Naive thymus-derived CD4-positive, alpha-beta T cell (primary cell): ENCODE measurements at places on chromosomes 4 and X. TPM values are rescaled to one million over a fixed set of nuclear protein-coding genes. Genes with fewer than 3 reads are reported as not detected.

- no peak for DNase-seq
- no peaks in the 10 kb centered on the region for H3K4me1 ChIP-seq
- no peaks in the 10 kb centered on the region for H3K36me3 ChIP-seq
- H3K4me3 ChIP-seq, result no peak overlapping the region
Measured at GRCh38 chr4:125985856-125986255, 671.1 kb downstream of the FAT4 start.

DUX4 gene
- not detected for polyA plus RNA-seq

PAGE4 gene
- not detected for polyA plus RNA-seq

NXF2B gene
- polyA plus RNA-seq, result not detected

DNA sequence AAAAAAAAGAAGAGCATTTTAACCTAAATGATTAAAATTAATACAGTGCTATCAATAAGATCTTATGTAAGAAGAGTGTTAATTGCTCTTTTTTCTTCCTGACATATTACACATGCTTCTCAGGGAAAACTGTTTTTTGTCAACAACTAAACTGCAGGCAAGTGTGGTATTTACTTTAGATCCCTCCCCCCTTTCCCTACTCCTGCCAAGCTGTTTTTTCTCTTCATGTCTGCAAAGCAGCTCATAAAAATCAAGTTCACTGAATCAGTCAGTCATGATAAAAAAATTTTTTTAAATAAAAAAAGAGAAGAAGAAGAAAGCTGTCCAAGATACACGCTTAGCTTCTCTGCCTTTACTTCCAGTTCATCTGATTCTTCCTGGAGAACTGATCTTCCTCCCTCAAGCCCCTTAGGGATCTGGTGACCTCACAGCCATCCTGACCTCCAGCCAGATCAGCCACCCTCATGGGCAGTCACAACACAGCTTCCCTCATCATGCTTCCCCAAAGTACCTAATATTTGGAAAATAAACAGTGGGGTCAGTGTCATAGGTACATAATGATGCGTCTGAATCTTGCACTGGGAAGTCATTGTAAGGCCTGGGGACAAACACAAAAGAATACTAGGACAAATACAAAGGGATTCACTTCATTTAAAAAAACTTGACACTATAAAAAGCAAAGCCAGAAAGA is 87.0 kb downstream of the ZNF827 start:
- H3K27me3 ChIP-seq, result no peaks in the 10 kb centered on the region
- H3K27ac ChIP-seq, result no peak overlapping the region
- H3K4me3 ChIP-seq, result no peak overlapping the region

DNA sequence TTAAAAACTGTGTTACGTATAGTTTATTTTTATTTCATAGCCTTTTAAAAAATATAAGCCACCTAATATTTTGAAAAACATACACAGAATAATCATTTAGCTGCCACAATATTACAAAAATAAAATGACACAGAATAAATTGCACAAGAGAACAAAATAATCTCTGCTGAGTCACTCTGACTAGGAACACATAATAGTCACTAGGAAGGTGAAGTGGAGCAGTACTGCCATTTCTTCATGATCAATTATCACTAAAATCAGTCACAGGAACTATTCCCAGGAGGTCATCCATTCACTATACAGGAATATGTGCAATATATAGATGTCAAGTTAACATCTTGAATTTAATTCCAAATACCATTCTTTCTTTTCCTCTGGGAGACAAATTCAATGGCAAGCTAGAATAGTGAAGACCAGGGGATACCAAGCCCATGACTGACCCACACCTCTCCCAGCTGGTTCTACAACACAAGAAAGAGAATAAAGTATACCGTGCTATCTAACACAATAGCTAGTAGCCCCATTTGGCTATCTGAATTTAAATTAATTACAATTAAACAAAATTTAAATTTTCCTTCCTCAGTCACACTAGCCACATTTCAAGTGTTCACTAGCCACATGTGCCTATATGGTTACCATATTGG is 5.9 kb downstream of the SMIM43 start:
- peaks cover 4% of the 10 kb centered on the region for H3K27me3 ChIP-seq
- no peaks in the 10 kb centered on the region for H3K36me3 ChIP-seq
- DNase-seq, result no peak
- H3K27ac ChIP-seq, result no peak overlapping the region
- no peak overlapping the region for H3K4me3 ChIP-seq

GIMD1 gene
- polyA plus RNA-seq, result not detected

DNA sequence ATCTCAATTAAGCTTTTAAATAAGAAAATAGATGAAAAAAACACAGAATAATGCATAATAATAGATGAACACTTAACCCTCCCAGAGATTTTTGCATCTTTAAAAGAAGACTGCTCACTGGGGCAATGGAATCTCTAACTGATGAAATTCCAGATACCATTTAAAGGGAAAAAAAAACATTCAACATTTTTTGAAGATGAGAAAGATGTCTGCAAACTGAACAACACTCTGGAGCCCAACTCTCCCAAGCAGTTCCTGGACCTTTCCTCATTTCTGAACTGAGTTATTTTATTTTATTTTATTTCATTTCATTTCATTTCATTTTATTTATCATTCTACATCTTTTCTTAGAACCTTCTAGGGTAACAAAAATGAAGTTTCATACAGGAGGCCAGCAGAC is 90.7 kb downstream of the CORIN start:
- H3K4me1 ChIP-seq, result no peaks in the 10 kb centered on the region
- no peaks in the 10 kb centered on the region for H3K36me3 ChIP-seq
- no peak overlapping the region for H3K27ac ChIP-seq
- H3K4me3 ChIP-seq, result no peak overlapping the region

UGT2B10 gene
- not detected for polyA plus RNA-seq

SPATA4 gene
- not detected for polyA plus RNA-seq

ZFP42 gene
- not detected for polyA plus RNA-seq

- H3K27ac ChIP-seq, result no peak overlapping the region
- H3K36me3 ChIP-seq, result no peaks in the 10 kb centered on the region
- no peak for DNase-seq
- H3K27me3 ChIP-seq, result no peaks in the 10 kb centered on the region
- no peak overlapping the region for H3K4me3 ChIP-seq
- H3K4me1 ChIP-seq, result no peaks in the 10 kb centered on the region
Measured at GRCh38 chr4:165464376-165464775, 85.6 kb downstream of the CPE start.

GRCh38 chrX:105647749-105648148 is 174.6 kb upstream of the NRK start:
- no peaks in the 10 kb centered on the region for H3K36me3 ChIP-seq

CXCL5 gene
- not detected for polyA plus RNA-seq

- no peaks in the 10 kb centered on the region for H3K4me1 ChIP-seq
- no peaks in the 10 kb centered on the region for H3K27me3 ChIP-seq
- DNase-seq, result no peak
- H3K27ac ChIP-seq, result no peak overlapping the region
Measured at GRCh38 chr4:107792711-107793110, 32.0 kb upstream of the SGMS2 start.

IL2RG gene
- 1,015 TPM for polyA plus RNA-seq

RHOXF1 gene
- not detected for polyA plus RNA-seq

AMBN gene
- not detected for polyA plus RNA-seq

GRCh38 chr4:184143770-184144564 is 73.7 kb downstream of the ENPP6 start:
- no peaks in the 10 kb centered on the region for H3K27me3 ChIP-seq
- no peaks in the 10 kb centered on the region for H3K4me1 ChIP-seq
- DNase-seq, result no peak
- no peak overlapping the region for H3K27ac ChIP-seq
- no peaks in the 10 kb centered on the region for H3K36me3 ChIP-seq

ODAM gene
- not detected for polyA plus RNA-seq

DNA sequence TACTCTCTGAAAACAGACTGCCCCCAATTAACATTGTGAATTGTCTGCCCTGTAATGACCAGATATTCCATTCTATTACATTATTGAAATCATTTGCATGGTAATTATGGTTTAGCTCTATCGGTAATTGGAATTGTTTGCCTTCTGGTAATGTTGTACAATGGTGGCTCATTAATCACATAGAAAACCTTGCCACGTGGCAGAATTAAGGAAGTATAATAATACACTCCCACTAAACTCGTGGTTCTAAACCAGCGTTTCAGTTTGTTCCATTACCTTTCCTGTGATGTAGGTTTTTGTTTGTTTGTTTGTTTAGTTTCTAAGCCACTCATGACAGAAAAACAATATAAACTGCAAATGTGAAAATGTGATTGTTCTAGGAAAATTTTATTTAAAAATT is 45.1 kb upstream of the TAPT1 start:
- H3K4me1 ChIP-seq, result no peaks in the 10 kb centered on the region
- H3K36me3 ChIP-seq, result no peaks in the 10 kb centered on the region
- no peak for DNase-seq
- H3K4me3 ChIP-seq, result no peak overlapping the region
- H3K27me3 ChIP-seq, result no peaks in the 10 kb centered on the region

GRCh38 chr4:112370466-112370865 is 73.3 kb downstream of the ALPK1 start:
- H3K4me1 ChIP-seq, result no peaks in the 10 kb centered on the region
- H3K27ac ChIP-seq, result no peak overlapping the region
- no peak overlapping the region for H3K4me3 ChIP-seq
- no peaks in the 10 kb centered on the region for H3K27me3 ChIP-seq

RBM46 gene
- not detected for polyA plus RNA-seq

GAGE12H gene
- polyA plus RNA-seq, result not detected

DNA sequence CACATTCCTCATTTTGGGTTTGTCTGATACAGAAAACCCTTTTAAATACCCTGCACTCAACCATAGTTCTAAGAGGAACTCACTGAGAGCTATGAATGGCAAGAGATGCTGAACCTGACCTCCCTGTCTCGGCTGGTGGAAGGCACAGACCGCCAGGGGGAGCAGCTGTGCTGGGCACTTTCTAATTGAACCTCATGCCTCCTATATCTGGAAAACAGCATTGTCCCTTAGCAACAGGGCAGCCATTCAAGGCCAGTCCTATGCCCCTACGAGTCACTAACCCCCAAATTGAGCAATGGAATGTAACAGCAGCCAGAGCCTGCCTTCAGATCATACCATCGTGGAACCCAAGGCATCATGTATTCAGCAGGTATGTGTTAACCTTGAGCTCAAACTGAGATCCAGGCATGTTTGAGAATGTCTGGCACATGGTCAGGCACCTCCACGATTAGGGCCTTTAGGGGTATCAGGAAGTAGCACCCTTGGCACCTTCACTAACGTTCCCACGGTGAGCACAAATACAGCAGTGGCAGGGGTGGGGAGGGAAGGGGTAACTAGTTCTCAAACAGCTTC is 5.1 kb downstream of the USP27X start:
- H3K4me3 ChIP-seq, result no peak overlapping the region
- H3K36me3 ChIP-seq, result no peaks in the 10 kb centered on the region

DNA sequence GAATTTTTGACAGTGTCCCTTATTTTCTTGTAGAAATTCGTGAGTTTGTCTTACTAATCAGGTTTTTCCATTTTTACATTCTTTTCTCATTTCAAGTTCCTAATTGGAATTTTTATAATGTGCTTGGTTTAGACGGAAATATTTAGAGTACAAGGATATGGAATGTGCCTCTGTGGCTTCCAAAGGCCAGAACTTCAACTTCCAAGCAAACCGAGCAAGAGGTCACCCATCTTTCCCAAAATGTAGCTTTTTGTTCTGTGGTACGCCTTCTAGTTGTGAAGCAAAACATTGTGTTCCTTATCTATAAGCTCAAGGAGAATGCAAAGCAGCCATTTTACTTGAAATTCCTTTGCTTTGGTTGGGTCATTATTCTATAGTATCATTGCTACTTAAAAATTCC is 212.8 kb upstream of the PACRGL start:
- no peaks in the 10 kb centered on the region for H3K4me1 ChIP-seq
- no peak for DNase-seq
- no peaks in the 10 kb centered on the region for H3K27me3 ChIP-seq
- no peak overlapping the region for H3K27ac ChIP-seq
- no peaks in the 10 kb centered on the region for H3K36me3 ChIP-seq
- H3K4me3 ChIP-seq, result no peak overlapping the region

DNA sequence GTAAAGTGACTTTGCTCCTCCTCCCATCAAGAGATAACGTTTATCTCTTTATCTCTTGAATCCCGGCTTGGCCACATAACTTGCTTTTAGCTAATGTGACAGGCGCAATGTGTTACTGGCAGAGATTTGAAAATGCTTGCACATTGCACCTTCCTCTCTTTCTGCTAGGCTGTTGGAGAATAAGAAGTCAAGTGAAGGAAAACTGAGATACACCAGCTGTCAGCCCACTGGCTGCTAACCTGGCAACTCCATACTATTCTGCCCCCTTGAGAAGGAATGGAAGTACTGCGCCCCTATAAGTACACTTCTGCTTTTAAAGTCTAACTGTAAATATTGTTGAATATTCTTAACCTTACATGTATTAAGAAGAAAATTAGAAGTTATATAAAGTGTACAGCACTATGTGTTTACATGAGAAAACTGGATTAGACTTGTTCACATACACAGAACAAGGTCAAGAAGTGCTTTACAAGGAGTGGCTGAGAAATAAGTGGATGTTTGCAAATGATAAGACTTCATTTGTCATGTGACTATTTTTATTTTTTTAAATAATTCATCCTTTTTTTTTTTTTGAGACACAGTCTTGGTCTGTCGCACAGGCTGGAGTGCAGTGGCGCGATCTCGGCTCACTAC is 424.5 kb upstream of the CTSO start:
- no peaks in the 10 kb centered on the region for H3K27me3 ChIP-seq
- H3K4me3 ChIP-seq, result no peak overlapping the region
- H3K36me3 ChIP-seq, result no peaks in the 10 kb centered on the region
- no peak overlapping the region for H3K27ac ChIP-seq
- H3K4me1 ChIP-seq, result no peaks in the 10 kb centered on the region
- no peak for DNase-seq

MAGEA9B gene
- polyA plus RNA-seq, result not detected

GRCh38 chr4:16075975-16076757 is 7.7 kb downstream of the PROM1 start:
- no peak for DNase-seq
- no peak overlapping the region for H3K27ac ChIP-seq
- H3K4me1 ChIP-seq, result no peaks in the 10 kb centered on the region
- H3K36me3 ChIP-seq, result no peaks in the 10 kb centered on the region
- no peaks in the 10 kb centered on the region for H3K27me3 ChIP-seq

VEGFC gene
- polyA plus RNA-seq, result not detected

DNA sequence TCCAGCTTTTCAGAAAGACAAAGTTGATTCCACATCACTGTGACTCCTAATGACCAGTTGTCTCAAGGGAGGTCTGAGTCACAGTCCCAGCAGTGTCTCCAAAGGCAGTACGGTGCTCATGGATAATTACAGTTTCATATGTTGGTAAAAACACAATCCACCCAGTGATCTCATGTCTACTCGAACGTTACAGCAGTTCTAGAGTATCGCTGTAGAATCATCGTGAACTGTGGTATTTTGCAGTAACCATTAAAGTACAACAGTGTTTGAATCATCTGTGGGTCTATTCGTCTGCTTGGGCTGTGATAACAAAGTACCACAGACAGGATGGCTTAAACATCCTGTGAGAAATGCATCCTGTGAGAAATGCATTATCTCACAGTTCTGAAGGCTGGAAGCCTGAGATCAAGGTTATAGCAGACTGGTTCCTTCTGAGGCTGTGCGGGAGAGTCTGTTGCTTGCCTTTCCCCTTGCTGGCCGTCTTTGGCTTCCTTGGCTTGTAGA is 121.1 kb upstream of the SORBS2 start:
- no peaks in the 10 kb centered on the region for H3K4me1 ChIP-seq
- H3K27me3 ChIP-seq, result no peaks in the 10 kb centered on the region
- no peaks in the 10 kb centered on the region for H3K36me3 ChIP-seq
- H3K4me3 ChIP-seq, result no peak overlapping the region
- no peak for DNase-seq

TKTL1 gene
- polyA plus RNA-seq, result 35.7 TPM

SMR3B gene
- polyA plus RNA-seq, result not detected

DCX gene
- polyA plus RNA-seq, result not detected

RAI2 gene
- polyA plus RNA-seq, result 0.96 TPM
